Activated T-cell treated with anti-CD3 and anti-CD28 coated beads for 4 hours (primary cell): ENCODE measurements at places on chromosomes 2 and 18.

GRCh38 chr18:68462766-68463165, 252.1 kb downstream of the TMX3 start:
- DNase-seq: no peak

DNA sequence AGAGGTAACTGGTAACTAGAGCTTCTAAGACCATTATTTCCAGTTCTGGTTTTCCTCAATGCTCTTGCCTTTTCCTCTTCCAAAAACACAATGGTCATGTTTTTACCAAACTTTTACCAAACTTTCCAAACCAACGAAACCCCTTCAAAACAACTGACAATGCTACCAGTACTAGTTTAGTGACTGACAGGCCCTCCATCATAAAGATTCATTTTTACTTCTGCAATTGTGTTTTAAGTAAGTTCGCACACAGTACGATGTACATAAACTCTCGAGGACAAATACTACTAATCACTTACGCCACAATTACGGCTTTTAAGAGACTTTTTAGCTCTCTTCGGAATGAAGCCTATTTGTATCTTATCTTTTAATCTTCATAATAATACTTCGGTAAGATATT, 900 bp downstream of the C18orf32 start:
- DNase-seq: no peak

DNA sequence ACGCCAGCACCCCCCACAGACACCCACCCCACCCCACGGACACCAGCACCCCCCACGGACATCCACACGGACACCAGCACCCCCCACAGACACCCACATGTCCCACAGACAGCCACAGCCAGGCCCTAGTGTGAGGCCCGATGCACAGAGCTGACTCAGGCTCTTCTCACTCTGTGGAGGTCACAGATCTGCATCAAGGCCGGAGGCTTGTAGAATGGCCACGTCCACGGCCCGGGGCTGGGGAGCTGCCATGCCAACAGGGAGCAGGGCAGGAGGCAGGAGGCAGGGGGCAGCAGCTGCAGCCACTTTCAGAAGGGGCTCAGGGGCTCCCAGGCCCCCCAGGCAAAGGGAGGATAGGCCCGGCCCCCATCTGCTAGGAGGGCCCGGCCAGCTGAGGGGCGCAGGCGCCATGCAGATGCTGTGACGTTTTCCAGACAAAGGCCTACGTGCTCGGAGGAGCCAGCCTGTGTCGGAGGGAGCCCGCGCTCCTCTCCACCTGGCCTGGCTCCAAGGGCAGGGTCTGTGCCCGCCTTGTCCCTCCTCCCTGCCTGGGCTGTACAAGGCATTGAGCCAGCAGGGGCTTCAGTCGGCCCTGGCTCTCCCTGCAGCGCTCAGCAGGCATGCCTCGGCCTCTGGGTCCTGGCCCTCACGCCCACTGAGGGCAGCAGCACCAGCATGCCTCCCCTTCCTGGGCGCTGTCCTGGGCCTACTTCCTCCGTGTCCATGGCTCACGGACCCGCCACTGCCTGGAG, 249.0 kb downstream of the TWIST2 start:
- DNase-seq: no peak

DNA sequence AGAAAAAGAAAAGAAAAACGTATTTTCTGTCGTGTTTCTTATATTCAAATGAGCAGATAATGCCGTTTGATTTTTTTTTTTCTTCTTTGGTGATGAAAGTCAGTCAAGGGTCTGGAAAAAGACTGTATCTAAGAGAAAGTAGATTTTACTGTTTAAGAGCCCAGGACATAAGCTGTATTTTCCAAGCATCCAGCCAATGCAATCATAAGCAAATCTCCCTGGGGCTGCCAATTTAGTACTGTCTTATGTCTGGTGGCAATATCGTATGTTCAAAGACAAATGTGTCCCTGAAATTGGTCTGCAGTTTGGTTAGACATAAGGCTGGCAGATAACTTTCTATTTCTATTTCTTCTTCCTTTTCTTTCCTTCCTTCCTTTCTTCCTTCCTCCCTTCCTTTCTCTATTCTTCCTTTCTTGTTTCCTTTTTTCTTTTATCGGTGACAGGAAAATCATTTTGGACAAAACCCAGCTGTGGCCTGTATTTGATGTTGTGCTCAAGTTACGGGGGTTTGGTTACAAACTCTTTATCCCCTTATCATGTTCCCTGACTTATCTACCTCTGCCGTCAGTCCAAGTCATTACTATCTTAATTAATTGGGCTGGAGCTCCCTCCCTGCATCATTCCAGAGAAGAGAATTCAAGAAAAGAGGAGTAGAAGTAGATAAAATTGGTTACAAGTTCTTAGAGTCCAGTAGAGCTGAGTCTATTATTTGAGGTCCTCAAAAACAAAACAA, 683.4 kb upstream of the FSHR start:
- no peak for DNase-seq

DNA sequence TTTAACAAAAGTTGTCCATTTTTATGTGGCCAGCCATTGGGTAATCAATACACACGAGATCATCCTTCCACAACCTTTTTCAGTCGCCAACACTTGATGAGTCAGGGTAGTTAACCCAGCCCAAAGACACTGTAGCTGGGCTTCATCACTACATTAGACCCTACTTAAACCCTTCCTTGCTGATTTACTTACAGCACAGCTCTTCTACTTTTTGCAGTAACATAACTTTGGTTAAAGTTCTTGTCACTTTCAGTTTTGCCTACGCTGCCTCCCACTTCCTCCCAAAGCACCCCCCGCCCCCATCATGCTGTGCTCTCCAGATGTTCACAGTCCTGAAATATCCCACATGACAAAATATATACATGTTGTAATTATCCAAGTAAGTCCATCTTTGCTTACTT, 103.6 kb downstream of the CDK15 start:
- no peak for DNase-seq

- DNase-seq: no peak
Measured at GRCh38 chr2:172415157-172415864, 12.1 kb upstream of the ITGA6 start.

DNA sequence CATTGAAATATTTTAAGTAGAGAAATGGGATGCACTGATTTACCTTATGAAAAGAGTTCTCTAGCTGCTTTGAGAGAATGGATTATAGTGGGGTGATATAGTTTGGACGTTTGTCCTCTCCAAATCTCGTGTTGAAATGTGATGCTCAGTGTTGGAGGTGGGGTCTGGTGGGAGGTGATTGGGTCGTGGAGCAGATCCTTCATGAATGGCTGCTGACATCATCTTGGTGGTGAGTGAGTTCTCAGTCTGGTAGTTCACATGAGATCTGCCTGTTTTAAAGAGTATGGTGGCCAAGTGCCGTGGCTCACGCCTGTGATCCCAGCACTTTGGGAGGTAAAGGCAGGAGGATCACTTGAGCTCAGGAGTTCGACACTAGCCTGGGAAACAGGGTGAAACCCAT, 58.7 kb upstream of the SH3RF3 start:
- no peak for DNase-seq

DNA sequence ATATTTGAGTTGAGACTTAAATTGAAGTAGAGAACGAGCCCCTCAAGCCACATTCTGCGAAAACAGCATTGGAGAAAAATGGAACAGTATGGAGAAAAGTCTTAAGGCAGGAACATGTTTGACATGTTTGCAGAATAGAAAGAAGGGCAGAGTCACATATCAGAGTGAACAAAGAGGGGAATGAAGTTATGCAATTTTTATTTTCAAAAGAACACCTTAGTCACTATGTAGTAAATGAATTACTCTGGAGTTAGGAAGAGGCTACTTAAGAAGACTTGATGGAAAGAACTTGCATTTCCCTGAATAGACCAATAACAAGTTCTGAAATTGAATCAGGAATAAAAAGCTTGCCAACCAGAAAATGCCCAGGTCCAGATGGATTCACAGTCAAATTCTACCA, 391.4 kb upstream of the CDH19 start:
- DNase-seq: no peak

- no peak for DNase-seq
Measured at GRCh38 chr2:231887756-231888155, 38.4 kb downstream of the NPPC start.

DNA sequence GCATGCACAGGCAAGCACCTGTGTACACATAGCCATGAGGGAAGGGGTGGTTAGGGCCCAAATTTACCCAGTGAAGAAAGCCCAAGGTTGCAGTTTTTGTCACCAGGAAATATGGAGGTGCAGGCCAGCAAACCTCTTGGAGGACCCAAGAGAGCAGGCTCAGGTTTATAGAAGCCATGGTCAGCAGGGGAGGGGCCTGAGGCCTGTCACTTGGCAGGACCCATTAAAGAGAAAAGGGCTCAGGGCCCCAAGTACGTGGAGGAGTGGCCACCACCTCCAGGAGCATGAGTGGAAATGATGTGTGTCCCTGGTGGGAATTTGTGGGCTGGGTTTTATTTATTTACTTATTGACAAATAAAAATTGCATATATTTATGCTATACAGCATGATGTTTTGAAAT, 192.9 kb downstream of the HAUS1 start:
- DNase-seq: no peak

- DNase-seq: no peak
Measured at GRCh38 chr2:20382965-20383810, 32.5 kb upstream of the PUM2 start.

GRCh38 chr2:233417282-233417681, 63.0 kb downstream of the DGKD start:
- DNase-seq: no peak

DNA sequence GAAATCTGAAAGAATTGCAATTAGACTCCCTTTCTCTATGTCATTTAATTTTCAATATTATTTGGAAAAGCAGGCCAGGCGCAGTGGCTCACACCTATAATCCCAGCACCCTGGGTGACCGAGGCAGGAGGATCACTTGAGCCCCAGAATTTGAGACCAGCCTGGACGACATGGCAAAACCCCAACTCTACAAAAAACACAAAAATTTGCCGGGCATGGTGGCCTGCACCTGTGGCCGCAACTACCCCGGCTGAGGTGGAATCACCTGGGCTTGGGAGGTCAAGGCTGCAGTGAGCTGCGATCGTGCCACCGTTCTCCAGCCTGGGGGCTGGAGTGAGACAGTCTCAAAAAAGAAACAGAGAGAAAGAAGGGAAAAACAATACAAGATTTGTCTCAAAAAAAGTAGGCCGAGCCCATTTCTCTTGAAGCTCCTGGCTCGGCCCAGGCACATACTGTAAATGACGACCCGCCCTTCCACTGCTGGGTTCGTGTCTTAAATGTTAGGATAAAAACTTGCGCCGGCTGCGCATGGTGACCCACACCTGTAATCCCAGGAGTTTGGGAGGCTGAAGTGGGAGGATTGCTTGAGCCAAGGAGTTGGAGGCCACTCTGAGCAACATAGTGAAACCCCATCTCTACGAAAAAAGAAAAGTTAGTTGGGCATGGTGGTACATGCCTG, 31.1 kb upstream of the GPC1 start:
- DNase-seq: no peak

DNA sequence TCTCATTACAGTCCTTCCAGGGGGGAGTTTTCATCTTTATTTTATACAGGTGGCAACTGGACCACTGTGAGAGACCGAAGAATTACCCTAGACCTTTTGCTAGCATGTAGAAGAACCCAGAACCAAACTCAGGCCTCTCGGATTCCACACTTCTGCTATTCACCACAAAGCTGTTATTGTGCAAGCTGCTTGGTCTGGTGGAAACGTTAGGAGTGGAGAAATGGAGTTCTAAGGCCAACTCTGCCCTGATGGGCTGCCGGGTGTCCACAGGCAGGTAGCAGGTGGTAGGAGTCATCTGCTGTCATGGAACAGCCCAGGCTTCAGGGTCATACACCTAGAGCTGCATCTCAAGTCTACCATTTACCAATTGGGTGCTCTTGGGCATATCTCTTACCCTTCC, 218.8 kb downstream of the BCL11A start:
- no peak for DNase-seq

DNA sequence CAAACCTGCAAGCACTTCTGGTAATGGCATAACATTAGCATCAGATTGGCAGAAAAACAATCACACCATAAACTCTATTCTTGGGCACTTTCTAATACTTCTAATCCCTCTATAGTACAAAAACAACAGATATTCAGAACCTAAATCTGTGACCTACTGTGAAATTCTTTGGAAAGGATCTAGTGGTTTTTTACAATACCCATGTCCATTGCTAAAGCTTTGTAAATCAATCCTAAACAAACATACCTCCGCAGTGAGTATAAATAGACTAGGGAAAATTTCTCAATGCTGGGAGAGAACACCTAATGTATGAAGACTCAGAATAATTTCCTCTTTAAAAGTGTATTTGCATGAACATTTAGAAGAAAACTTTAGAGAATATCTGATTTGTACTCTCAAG, 1098.5 kb upstream of the DDX18 start:
- DNase-seq: no peak

GRCh38 chr2:184363213-184363612, 235.1 kb upstream of the ZNF804A start:
- no peak for DNase-seq

GRCh38 chr2:86064006-86064405, 41.7 kb downstream of the POLR1A start:
- no peak for DNase-seq

GRCh38 chr2:218583983-218584850, 15.6 kb downstream of the CNOT9 start:
- no peak for DNase-seq

DNA sequence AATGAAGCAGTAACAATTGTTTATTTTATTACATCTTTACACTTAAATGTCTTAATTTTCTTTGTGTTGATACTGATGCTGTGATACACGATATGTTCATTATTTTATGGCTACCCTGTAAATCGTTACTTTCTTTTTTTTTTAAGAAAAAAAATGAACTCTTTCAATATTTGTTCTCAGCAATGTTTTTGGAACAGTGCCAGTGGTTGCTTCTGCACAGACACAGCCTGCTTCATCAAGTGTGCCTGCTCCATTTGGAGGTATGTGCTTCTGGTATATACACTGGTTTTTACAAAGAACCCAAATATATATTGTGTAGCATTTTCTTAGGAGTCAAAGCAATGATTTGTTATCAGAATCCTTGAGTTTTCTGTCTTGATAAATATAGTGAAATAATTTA, 62.2 kb upstream of the SCYGR2 start:
- DNase-seq: no peak
